ENCODE measurements at places on chromosomes 2 and 18. TPM values are rescaled to one million over a fixed set of nuclear protein-coding genes. Genes with fewer than 3 reads are reported as not detected.

GRCh38 chr18:2966560-2966959 lies 46.4 kb downstream of the LPIN2 start:
- no peak for DNase-seq

The NPHP1 gene
- 3.3 TPM for total RNA-seq

The ALPP gene
- total RNA-seq = 0.32 TPM

The PDE1A gene
- total RNA-seq = 0.32 TPM

All from astrocyte (in vitro differentiated cells and primary cell).